ENCODE measurements at places on chromosomes 16 and 17.
A peak's percentile ranks its signal among the peaks of the same experiment; 100 is the strongest.

- peak; percentile 56 for DNase-seq
Measured at GRCh38 chr16:19517424-19518089, 4.3 kb downstream of the GDE1 start.

GRCh38 chr16:21190013-21190412 is 21.4 kb downstream of the ZP2 start:
- DNase-seq: no peak

- peak; percentile 25 for DNase-seq
Measured at GRCh38 chr17:56085576-56086267, 67.6 kb upstream of the ANKFN1 start.

- no peak for DNase-seq
Measured at GRCh38 chr17:78787444-78787843, 5.4 kb upstream of the CYTH1 start.

DNA sequence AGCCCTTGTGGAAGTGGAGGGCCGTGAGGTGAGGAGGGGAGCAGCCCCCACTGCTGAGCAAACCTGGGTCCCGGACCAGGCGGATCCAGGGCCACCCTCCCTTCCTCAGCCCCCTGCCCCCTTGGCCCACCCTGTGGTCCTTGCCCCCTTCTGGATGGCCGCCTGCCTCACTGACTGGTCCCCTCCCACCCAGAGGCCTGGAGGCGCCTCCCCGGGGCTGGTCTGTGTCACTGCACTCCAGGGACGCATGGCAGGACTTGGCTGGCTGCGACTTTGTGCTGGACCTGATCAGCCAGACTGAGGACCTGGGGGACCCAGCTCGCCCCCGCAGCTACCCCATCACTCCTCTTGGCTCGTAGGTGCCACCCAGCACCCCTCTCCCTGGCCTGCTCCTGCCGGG is 19.2 kb upstream of the SMIM5 start:
- DNase-seq: no peak

- no peak for DNase-seq
Measured at GRCh38 chr16:4388271-4389021, 16.8 kb downstream of the VASN start.

DNA sequence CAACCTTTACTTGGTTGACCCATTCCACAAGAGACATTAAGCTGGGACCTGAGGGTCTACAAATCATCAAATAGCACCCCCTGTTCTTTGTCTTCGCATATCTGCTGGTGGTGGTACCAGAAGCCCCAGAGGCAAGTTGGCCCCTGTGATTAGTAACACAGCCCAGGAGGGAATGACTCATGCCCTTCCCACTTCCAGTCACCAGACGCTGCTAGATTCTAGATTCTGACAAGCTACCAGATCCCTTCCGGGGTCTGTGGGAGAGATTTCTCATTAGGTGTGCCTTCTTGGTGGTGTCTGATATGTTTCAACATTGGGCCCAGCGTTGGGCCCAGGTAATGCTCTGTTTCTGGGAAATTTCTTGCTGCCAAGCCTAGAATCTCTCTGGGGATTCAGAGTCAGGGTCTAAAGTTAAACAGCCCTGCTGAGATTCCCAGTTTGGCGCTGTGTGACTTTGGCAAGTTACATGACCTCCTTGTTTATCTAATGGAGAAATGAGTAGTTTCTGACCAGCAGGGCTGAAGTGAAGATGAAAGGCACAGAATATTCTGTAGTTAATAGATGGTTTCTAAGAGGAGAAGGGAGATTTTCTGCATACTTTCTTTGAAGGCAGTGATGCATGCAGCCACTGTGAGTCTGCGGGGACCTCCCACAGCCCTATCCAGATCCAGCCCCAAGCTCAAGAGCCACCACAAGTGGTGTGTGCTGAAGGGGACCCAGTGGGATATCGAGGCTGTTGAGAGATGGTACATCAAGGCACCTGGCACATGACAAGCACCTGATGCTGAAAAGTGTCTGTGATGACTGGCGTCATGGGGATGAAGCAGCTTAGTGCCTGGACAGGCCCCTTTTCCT is 3.9 kb downstream of the TRPV2 start:
- peak; percentile 91 for DNase-seq

Measured in astrocyte of the hippocampus (primary cell).